ENCODE measurements at places on chromosomes 2 and 18. TPM values are rescaled to one million over a fixed set of nuclear protein-coding genes. Genes with fewer than 3 reads are reported as not detected.

The KLHL41 gene
- total RNA-seq: 0.13 TPM

The TTL gene
- 20.9 TPM for total RNA-seq

The IL1RL2 gene
- total RNA-seq: 0.88 TPM

The C1QL2 gene
- not detected for total RNA-seq

The INHBB gene
- total RNA-seq: 0.32 TPM

The PSMD1 gene
- 86.0 TPM for total RNA-seq

The FAM117B gene
- 2.6 TPM for total RNA-seq

The SLC9A4 gene
- not detected for total RNA-seq

The TMEM163 gene
- 0.13 TPM for total RNA-seq
